Hematopoietic multipotent progenitor cell (in vitro differentiated cells): ENCODE measurements at places on chromosomes 16 and 17. TPM values are rescaled to one million over a fixed set of nuclear protein-coding genes. Genes with fewer than 3 reads are reported as not detected.

- no peak for DNase-seq
Measured at GRCh38 chr17:14316126-14316832, 15.4 kb downstream of the HS3ST3B1 start.

DNA sequence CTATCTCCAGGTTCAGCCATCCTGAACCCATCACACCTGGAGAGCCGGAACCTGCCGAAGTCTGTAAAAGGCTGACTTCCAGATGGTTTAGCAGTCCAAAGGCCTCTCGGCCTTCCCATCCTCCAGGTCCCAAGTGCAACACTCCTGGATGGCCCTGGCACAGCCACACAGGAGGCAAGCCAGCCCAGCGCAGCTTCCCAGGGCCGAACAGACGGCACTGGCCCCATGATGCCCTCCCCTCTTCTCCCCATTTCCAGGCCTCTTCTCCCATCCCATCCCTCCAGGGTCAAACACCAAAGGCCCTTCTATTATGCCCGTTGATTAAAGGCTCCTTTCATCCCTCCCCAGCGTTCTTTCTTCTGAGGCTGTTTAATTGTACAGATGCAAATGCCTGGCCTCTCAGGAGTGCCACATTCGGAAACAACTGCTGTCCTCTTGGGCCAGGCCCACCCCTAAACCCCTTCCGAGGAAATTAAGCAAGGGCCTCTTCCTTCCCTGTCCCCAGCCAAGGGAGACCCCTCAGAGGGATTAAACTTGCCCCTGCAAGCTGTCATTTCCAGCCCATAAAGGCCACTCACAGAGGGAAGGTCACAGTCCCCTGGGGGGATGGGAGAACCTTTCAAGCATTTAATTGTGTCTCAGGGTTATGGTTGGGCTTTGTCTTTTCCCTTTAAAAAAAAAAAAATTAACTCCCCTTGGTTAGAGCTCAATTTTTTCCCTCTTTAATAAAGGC, 30.8 kb downstream of the AXIN2 start:
- DNase-seq: no peak

DNA sequence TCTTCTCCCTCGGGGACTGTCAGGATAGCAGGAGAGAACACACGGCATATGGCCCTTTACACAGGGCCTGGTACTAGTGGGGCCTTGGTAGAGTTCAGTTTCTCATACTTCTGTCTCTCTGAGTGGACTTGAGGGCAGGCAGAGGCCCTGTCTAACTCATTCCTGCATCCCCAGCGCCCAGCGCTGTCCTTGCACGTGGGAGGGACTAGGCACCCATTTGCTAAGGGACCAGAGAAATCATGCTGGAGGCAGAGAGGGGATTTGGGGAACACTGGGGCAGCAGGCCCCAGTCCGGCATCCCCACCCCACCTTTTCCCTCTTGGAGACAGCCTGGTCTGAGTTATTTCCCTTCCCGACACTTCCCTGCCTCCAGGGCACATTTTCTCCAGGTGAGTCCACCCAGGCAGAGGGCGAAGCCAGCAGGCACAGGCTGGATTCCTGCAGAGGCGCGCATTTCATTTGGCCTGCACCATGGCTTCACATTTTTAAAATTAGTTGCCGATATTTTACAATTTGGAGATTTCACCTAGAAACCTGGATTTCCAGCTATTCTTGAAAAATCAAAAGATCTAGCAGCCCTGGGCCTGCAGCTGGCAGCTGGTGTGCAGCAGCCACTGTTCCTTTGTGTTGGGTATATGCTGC, 9.7 kb upstream of the NKD1 start:
- no peak for DNase-seq

- no peak for DNase-seq
Measured at GRCh38 chr16:82699260-82699659, 72.5 kb downstream of the CDH13 start.

GRCh38 chr16:84093879-84094270, 22.9 kb downstream of the MBTPS1 start:
- no peak for DNase-seq

DNA sequence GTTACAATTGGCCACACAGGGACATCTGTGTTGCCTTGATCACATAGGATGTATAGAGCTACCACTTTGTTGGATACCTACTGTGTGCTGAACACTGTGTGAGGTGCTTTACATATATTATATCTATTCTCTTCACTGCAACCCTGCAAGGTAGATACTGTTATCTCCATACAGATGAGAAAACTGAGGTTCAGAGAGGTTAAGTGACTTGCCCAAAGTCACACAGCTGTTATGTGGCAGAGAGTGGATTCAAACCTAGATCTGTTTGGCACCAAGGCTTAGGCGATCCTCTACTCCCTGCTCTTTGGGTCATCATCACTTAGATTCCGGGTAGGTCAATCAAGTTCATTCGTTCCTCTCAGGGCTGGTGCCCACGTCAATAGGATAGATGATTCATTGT, 260.5 kb upstream of the IRX3 start:
- DNase-seq: no peak

GRCh38 chr16:53761962-53762703, 58.2 kb downstream of the FTO start:
- DNase-seq: no peak

DNA sequence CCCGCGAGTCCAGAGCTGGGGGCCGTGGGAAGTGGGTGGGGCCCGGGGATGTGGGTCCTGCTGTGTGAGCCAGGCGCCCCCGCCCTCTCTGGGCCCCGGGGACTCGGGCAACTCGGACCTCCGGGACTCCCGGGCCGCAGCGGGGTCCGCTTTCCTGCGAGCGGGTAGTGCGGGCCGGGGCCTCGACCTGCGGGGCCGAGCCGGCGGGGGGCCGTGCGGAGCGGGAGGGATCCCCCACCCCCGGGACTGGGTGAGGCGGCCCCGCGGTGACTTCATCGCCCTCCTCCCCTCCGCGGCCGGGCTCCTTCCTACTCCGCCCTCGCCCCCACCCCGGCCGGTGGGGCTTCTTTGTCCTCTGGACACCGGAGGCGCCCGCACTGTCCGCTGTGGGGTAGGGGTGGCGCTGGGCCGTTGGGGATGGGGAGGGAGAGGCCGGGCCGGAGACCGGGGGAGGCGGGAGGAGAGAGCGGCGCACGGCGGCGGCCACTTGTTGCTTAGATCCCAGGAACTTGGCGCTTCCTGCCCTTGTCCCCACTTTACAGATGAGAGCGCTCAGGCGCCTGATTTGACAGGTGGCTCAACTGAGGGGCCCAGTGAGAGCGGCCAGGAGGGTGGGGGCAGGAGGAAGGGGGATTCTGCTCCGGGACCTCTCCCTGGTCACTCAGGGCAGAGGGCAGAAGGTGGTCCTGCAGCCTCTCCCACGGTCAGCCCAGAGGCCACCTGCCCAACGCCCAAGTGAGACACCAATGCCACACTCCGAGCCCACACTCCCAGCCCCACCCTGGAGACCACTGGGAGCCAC, 874 bp downstream of the CMTM3 start:
- peak; percentile 53 for DNase-seq

Gene CEP295NL
- 1.6 TPM for total RNA-seq

Gene MYADML2
- not detected for total RNA-seq

Gene CDH11
- under 0.01 TPM for total RNA-seq

Gene ARSG
- 1.1 TPM for total RNA-seq

Gene CBFA2T3
- total RNA-seq: 32.0 TPM

Gene ACSM2A
- total RNA-seq: not detected

Gene NUPR1
- total RNA-seq: not detected

Gene LRRC36
- 0.27 TPM for total RNA-seq

Gene CLEC3A
- not detected for total RNA-seq
